Common myeloid progenitor, CD34-positive (primary cell): ENCODE measurements at places on chromosomes 12 and 14.

GRCh38 chr12:114123108-114123507 is 157.0 kb upstream of the RBM19 start:
- DNase-seq: no peak

GRCh38 chr12:67891596-67891995 is 97.7 kb upstream of the IFNG-AS1 start:
- DNase-seq: no peak

DNA sequence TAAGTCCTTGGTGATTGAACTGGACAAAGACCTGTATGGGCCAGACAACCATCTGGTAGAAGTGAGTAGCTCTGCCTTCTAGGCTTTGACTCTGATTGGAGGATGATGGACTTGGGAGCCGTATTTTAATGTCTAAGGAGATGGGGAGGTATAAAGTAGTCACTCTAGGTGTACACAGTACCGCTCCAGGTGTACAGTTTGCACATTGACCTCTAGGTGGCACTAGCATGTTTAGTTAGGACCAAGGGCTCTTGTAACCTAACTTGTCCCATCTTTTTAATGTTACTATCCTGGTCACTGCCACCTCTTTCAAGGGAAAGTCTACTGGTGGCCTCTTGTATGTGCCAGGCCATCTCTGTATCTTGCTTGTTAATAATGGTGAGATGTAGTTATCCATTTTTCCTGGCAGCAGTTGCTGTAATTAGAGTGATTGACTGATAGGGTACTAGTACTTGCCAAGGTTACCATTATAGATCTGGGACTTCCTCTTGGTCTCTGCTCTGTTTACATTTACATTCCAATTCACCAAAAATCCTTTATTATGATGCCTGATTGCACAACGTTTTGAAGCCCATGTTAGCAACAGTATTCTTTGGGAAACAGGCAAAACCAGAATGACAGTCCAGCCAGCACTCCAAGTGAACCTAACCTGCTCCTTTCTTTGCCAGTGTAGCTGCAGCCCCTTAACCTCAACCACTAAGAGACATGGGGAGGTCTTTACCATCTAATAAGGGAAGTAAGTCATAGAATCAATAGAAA is 3.6 kb downstream of the SMARCD1 start:
- DNase-seq: peak; percentile 63

- peak; percentile 61 for DNase-seq
Measured at GRCh38 chr12:106919910-106920544, 35.7 kb upstream of the TMEM263 start.

GRCh38 chr12:92216092-92216491 is 70.4 kb upstream of the BTG1 start:
- DNase-seq: no peak

DNA sequence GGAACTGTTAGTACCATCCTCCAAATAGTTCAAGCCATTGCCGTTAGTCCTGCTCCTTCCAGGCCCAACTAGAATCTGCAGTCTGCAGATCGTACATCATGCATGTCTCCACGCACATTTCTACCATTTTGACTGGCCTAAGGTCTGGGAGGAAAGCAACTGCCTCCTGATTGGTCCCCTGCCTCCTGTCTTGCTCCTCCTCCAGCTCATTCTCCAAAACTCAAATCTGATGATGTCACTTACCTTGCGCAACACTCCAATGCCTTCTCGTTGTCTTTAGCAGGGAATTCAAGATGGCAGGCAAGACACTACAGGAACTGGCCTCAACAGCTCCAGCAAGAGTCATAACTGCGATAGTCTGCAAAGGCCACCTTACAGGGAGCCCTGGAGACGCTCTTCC is 9.7 kb upstream of the HCAR1 start:
- no peak for DNase-seq
